ENCODE measurements at places on chromosomes 16 and 17.

GRCh38 chr17:51725185-51725584 lies 433.3 kb downstream of the CA10 start:
- DNase-seq = no peak

DNA sequence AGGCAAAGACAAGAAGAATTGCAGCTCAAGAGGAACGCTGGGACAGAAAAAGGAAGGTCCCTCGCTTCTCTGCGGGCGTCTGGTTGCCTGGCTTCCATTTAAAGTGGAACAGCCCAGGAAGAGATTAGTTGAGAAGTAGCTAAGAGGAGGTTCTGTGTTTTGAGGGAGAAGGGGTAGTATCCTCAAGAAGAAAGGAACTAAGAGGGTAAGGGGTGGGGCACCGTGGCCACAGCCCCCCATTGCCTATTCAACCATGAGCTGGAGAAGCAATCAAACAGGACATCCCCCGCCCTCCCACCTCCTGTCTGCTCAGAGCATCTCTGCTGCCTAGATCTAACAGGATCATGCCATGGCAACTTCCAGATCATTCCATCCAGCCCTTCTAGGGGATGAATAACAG lies 18.1 kb upstream of the CALB2 start:
- DNase-seq = no peak

DNA sequence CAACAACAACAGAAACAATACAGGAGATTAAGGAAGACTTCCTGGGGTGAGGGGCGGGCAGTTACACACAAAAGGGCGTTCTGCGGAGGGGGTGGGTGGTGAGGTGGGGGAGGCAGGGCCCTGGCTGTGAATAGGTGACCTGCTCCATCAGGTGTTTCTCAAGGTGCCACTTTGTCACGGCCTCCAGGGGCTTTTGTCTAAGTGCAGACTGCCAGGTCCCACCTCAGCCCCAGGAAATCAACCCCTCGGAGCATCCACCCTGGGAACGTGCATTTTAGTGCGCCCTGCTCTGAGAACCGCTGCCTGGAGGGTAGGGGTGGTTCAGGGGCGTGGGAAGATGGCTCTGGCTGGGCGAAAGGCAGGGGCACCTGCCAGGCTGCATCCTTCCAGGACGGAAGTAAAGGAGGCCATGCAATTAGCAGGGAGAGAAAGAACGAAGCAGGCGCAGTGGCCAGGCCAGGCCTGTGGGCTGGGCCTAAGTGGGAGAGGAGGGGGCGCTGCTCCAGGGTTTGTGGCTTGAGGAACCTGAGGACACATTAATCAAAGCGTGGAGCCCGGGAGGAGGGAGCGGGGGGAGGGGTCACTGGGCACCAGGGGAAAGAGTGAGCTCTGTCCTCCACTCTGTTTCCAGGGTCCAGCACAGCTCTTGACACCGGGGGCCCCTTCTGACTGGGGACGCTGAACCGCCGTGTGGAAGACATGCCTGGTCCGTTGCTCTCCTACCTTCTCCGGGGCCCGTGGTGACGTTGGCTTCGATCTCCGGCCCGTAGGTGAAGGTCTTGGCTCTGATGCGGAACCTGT lies 49.4 kb upstream of the CDC42EP4 start:
- no peak for DNase-seq

DNA sequence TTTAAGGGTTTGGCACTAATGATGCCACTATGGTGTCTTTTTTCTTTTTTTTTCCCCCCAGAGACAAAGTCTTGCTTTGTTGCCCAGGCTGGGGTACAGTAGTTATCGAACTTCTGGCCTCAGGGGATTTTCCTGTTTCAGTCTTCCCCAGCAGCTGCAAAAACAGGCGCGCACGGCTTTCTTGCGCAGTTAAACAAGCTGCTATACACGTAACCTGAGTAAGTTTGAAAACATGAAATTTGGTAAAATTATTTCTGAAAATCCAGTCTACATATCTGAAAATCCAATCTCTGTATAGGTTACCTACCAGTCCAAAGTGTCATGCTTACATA lies 11.8 kb downstream of the TEX14 start:
- no peak for DNase-seq

DNA sequence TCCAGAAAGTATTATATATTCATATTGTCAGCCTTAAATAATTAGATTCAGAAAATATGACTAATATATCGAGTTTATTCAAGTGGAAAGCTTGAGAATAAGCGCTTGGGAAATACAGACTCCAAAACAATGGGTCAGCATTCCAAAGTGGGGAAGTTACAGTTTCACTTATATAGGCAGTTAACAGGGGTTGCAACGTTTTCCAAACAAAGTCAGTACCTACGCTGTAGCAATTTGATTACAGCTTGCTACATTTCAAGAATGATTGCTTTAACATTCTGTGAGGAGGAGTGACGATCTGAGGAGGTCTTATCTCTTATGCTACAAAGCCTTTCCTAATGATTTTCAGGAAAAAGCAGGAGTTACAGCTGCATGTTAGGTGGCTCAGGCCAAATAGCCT lies 34.2 kb upstream of the HS3ST3A1 start:
- no peak for DNase-seq

DNA sequence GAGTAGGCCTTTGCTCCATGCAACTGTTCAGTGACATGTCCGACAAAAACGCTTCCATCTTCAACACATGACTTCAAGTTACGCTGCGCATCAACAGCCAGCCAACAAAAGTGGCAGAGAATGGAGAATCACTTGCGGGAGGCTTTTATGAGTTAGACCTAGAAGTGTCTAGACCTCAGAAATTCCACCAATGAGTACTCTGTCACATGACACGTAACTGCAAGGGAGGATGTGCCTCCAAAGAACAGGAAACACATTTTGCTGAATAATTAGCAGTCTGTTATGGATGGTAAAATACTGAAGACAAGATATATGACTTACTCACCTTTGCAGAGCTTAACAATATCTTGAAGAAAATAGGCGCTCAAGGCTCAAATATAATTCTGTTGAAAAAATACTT lies 62.1 kb downstream of the MYO1D start:
- DNase-seq = no peak
